ENCODE measurements at places on chromosomes 7 and 10.

- no peak for DNase-seq
Measured at GRCh38 chr7:119944601-119944972, 328.4 kb upstream of the KCND2 start.

DNA sequence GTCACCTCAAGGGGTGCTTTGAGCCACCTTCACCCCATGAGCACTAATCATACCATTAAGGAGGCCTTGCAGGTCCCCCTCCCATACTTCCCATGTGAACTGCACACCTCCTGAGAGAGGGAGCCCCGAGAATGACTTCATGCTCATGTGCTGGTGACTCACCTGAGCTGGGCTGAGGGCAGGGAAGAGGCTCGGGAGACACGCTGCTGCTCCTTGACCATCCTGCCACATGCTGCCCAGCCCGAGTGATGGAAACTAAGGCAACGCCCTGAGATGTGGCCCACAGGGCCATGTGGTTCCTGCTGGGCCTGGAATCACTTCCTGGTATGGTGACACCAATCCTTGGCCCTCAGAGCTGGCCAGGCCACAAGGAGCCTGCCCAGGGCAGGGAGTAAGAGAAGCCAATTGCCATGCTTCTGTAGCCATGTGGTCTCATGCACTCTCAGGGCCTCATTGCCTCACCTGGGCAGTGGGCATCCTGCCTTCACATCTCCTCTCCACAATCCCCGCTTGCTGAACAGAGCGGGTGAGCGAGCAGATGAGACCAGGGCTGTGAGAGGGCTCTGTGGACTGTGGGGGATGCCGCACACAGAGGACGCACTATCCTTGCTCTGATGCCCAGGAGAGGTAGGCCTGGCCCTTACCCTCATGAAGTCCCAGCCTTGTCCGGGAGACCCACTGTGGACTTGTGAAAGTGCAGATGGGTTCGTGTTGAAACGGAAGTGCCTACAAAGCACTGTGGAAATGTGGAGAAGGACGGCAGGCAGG, 18.3 kb upstream of the PPIF start:
- DNase-seq = no peak

DNA sequence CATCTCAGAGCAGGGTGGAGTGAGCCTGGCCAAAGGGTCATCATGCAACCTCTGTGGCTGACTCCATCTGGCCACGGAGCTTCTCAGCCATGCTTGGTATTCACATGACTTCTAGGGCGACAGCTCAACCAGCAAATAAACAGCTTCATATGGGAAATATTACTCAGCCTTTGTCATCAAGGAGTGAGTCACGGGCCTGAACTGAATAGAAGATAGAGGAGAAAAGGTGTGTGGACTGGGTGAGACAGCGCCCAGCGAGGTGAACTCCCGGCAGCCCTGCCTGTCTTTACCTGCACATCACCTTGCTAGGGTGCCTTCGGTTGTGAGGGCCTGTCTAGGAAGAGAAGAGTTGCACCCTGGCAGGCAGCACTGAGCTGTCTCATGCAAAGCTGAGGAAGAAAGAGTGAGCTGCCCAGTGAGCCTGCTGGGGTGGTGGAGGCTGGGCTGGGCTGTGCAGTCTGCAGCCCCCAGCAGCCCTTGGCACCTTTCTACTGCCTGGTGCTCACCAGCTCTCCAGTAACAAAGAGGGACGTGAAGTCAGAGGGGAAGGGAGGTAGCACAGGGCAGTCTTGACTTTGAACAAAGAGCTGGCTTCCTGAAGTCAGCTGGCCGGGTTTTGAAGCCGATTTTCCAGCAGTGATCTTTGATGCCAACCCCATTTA, 114.2 kb downstream of the EGFR start:
- peak; percentile 77 for DNase-seq

DNA sequence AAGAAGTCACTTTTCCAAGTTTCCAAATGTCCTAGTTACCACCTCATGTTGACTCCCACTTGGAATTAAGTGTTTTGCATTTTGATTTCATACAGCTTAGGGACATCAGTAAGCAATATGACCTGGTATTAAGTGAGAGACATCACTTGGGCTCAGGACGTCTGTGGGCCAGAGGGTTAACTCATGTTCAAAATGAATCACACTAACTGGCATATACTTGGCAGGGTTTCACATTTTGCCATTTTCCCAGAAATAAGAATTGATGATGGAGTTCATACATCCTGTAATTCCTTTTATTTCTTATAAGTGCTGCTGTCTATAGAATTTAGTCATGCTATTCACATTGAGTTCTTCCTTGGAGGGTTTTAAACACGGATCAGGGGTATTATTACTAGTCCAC, 516.5 kb downstream of the PHTF2 start:
- no peak for DNase-seq

GRCh38 chr10:89684604-89685003, 16.8 kb upstream of the KIF20B start:
- no peak for DNase-seq

GRCh38 chr7:92815412-92815811, 21.0 kb downstream of the CDK6 start:
- no peak for DNase-seq

DNA sequence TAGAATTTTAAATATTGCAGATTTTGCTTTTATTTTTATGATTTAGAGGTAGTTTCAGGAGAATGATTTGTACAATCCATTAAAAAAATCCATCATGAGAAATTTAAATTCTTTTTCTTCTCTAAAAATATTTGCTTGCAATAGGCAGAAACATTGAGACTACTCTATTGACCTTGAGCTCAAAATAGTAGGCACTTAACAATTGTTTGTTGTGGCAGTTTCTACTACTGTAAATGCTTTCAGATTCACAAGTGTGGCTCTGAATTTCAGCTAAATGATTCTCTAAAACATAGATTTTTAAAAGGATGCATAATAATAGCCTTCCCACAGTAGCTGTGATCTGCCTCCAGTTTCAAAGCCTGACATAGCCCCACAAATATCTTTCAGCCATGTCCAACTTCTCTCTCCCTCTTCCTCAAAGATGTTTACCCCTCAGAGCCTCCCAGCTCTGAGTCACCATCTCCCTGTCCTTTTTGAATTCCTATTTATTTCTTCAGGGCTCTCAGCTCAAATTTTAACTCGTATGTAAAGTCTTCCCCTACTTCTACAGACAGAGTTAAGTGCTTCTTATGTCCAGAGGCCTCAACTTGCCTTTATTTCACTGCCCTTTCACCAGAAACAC, 160.5 kb downstream of the AOAH start:
- DNase-seq = no peak

- no peak for DNase-seq
Measured at GRCh38 chr10:29479981-29480954, 154.5 kb downstream of the SVIL start.

Measured in stomach (tissue), 19 donors.